Urinary bladder (tissue), 4 donors: ENCODE measurements at places on chromosomes 6 and 20. TPM values are rescaled to one million over a fixed set of nuclear protein-coding genes. Genes with fewer than 3 reads are reported as not detected.

The SNX5 gene
- total RNA-seq = 138 TPM

The CYP39A1 gene
- total RNA-seq = 13.3 TPM

The RHAG gene
- 1.0 TPM for total RNA-seq

The HLA-DRB5 gene
- 3.8 TPM for total RNA-seq

The CD93 gene
- 72.8 TPM for total RNA-seq

The PRSS16 gene
- total RNA-seq = 2.0 TPM

The HDAC2 gene
- 103 TPM for total RNA-seq

The MRAP2 gene
- 5.6 TPM for total RNA-seq

The ADGRG6 gene
- 124 TPM for total RNA-seq

The NFATC2 gene
- 8.8 TPM for total RNA-seq

The LY6G6D gene
- total RNA-seq = 3.1 TPM

The B3GAT2 gene
- total RNA-seq = 1.5 TPM
